ENCODE measurements at places on chromosomes 16 and 17. TPM values are rescaled to one million over a fixed set of nuclear protein-coding genes. Genes with fewer than 3 reads are reported as not detected.

Gene KRTAP9-8
- total RNA-seq = not detected

Gene CCL13
- 5.6 TPM for total RNA-seq

Gene CCL4
- total RNA-seq = 13.3 TPM

Gene PLCG2
- total RNA-seq = 8.3 TPM

Gene HS3ST4
- not detected for total RNA-seq

DNA sequence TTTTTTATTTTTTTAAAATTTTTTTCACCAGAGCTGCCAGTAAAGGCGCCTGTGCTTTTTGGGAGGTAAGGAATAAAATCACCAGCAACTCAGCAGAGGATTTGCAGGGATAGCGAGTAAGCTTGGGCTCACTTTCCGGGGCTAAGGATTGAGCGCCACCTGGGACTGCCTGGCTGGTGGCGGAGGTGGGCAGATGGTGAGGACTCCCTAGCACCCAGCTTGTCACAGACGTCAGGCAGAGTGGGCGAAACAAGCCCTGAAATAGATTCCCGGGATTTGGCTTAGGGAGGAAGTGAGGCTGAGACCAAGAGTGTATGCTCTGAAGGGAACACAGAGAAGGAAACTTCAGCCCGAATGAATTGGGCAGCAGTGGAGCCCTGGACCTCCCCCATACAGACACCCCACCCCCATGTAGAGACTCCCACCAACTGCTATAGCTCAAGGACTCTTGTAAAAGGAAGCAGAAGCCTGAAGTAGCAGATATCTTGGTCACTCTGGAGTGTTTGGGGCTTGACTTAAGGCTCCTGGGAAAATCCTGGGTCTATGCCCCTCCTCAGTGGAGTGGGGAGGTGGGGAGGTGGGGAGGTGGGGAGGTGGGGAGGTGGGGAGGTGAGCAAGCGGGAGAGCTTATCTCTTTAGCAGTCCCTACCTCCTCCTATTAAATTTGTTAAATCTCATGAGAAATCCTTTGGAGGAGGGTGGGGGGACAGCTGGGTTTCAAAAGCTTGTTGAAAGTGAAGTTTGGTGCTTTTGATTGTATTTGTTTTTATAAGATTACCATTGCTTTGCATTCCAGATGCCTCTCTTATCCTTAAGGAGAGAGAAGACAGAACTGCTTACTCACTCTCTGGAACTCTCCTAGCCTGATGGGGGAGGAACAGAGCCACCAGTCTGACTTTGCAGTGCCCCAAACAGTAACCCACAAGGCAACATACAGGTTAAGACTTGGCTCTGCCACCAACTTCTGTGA lies 8.2 kb downstream of the ARL4D start:
- DNase-seq = no peak

GRCh38 chr16:66904846-66905632 lies 13.6 kb downstream of the CDH16 start:
- DNase-seq = no peak

DNA sequence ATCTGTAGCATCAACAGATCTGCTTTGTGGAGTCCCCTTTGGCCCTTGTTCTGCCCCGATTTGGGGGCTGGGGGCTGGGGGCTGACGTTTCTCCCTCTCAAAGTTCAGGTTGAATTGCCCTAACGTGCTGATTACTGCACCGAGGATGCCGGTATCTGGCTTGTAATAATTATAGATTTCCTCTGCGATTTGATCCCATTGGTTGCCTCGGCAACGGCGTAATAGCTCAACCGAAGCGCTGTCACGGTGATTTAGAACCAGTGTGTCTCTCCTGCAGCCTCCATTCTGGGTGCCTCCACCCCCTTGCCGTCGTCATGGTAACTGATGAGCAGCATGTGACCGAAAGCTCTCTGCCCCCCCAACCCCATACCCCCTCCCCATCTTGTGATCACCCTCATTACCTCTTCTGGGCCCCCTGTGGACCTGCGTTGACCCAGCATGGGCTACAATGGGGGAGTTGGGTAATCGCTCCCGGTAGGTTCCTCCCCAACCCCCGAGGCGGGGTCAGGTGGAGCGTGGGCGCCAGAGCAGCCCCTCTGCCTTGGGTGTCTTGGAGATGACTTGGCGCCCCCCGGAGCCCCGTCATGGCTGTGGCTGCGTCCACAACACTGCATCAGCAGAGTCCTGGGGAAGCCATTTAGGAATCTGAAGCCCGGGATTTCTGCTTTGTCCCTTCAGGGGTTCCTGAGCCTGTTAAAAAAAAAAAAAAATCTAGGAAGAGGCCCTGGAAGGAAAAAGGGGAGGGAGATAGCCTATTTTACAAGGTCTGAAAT lies 38.4 kb downstream of the ABAT start:
- no peak for DNase-seq

GRCh38 chr17:63675607-63676546 lies 24.0 kb downstream of the LIMD2 start:
- no peak for DNase-seq
